ENCODE measurements at places on chromosomes 2 and 18. TPM values are rescaled to one million over a fixed set of nuclear protein-coding genes. Genes with fewer than 3 reads are reported as not detected.

- no peak for DNase-seq
- no peak overlapping the region for H3K27ac ChIP-seq
- H3K4me3 ChIP-seq = no peak overlapping the region
Observed at GRCh38 chr2:67289921-67290371, 107.2 kb upstream of the ETAA1 start.

DNA sequence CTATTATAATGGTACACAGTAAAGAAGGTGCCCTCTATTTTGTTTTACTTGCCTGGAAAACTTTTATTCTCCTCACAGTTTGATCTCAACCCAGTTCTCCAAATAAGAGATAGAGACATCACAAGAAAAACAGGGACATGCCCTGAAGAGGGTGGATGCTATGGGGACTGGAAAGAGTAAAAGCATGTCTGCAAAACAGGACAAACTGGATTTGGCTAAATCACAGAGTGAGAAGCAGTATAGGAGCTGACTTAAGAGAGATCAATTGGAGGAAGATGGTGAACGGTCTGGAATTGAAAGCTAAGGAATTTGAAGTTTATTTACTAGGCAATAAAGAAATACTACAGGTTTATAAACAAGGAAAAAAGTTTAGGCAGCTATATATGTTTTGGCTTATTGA, 33.0 kb downstream of the SP140L start:
- no peaks in the 10 kb centered on the region for H3K36me3 ChIP-seq
- no peak overlapping the region for H3K4me3 ChIP-seq
- no peaks in the 10 kb centered on the region for H3K4me1 ChIP-seq
- no peak overlapping the region for H3K27ac ChIP-seq
- H3K27me3 ChIP-seq = no peaks in the 10 kb centered on the region

DNA sequence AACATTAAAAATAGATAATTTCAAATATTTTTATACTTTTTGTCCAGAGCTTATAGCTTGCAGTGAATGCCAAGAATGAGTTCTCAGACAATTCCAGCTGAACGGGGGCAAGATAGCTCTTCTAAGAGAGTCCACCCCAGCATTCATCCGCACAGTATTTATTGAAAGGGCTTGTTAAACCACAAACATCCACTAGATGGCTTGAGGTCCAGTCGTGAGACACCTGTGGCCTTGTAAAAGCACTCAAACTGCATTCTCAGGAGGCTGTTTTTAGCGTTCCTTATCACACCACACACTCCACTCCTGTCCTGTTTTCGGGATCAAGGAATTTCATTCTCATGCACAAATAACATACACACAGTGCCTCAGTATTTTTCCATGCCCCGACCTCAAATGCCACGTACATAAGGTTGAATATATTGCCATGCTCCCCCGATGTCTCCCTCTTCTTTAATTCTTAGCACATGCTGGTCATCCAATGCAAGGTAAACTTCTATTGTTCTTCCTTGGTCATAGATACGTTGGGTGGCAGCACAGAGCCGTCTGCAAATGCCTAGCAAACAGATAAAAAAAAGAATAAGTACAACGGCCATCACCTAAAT, 47.4 kb downstream of the DNAJC10 start:
- peaks cover 18% of the 10 kb centered on the region for H3K36me3 ChIP-seq
- no peaks in the 10 kb centered on the region for H3K27me3 ChIP-seq
- DNase-seq = no peak
- H3K4me3 ChIP-seq = no peak overlapping the region

GRCh38 chr2:217353591-217353990, 493.7 kb upstream of the TNP1 start:
- H3K27me3 ChIP-seq = no peaks in the 10 kb centered on the region
- H3K27ac ChIP-seq = no peak overlapping the region
- H3K4me3 ChIP-seq = no peak overlapping the region
- no peaks in the 10 kb centered on the region for H3K4me1 ChIP-seq

DNA sequence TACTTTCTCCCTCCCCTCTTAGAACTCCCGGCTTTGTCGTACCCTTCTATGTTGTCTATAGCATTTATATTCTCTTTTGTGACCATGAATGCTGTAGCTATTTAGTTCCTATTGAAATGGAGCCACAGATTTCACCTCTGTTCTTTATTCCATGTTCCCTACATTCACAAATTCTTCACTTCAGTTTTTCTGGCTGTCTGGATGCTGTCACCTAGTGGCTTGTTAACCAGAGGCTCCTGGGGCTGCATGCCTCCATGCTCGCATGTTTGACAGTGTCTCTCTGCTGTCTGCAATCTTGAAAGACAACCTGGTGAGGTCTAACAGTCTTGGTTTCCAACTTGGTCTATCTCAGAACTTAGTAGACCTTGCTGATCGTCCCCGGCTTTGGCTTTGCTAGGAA, 48.2 kb downstream of the CFAP221 start:
- no peaks in the 10 kb centered on the region for H3K36me3 ChIP-seq
- no peak for DNase-seq

GRCh38 chr2:12081481-12082210, 335.2 kb downstream of the LPIN1 start:
- DNase-seq = no peak
- no peaks in the 10 kb centered on the region for H3K27me3 ChIP-seq
- H3K27ac ChIP-seq = no peak overlapping the region
- no peak overlapping the region for H3K4me3 ChIP-seq
- no peaks in the 10 kb centered on the region for H3K36me3 ChIP-seq

GRCh38 chr18:3877678-3878077, 427.7 kb downstream of the TGIF1 start:
- no peak for DNase-seq
- H3K27me3 ChIP-seq = no peaks in the 10 kb centered on the region
- H3K4me1 ChIP-seq = peaks cover 9% of the 10 kb centered on the region
- H3K27ac ChIP-seq = no peak overlapping the region
- no peaks in the 10 kb centered on the region for H3K36me3 ChIP-seq

GRCh38 chr18:43574974-43575373, 297.7 kb upstream of the SYT4 start:
- no peaks in the 10 kb centered on the region for H3K27me3 ChIP-seq
- no peaks in the 10 kb centered on the region for H3K4me1 ChIP-seq
- no peak for DNase-seq
- H3K36me3 ChIP-seq = no peaks in the 10 kb centered on the region
- no peak overlapping the region for H3K4me3 ChIP-seq
- no peak overlapping the region for H3K27ac ChIP-seq

GRCh38 chr18:54684784-54685183, 93.7 kb downstream of the DYNAP start:
- no peaks in the 10 kb centered on the region for H3K27me3 ChIP-seq
- H3K36me3 ChIP-seq = no peaks in the 10 kb centered on the region
- no peak overlapping the region for H3K27ac ChIP-seq
- no peaks in the 10 kb centered on the region for H3K4me1 ChIP-seq
- no peak overlapping the region for H3K4me3 ChIP-seq

Gene ABCA12
- 0.03 TPM for total RNA-seq

Gene IL1R1
- total RNA-seq = 7.1 TPM

Gene RRM2
- total RNA-seq = 294 TPM
